ENCODE measurements at places on chromosomes 1 and 21.
A peak's percentile ranks its signal among the peaks of the same experiment; 100 is the strongest.

DNA sequence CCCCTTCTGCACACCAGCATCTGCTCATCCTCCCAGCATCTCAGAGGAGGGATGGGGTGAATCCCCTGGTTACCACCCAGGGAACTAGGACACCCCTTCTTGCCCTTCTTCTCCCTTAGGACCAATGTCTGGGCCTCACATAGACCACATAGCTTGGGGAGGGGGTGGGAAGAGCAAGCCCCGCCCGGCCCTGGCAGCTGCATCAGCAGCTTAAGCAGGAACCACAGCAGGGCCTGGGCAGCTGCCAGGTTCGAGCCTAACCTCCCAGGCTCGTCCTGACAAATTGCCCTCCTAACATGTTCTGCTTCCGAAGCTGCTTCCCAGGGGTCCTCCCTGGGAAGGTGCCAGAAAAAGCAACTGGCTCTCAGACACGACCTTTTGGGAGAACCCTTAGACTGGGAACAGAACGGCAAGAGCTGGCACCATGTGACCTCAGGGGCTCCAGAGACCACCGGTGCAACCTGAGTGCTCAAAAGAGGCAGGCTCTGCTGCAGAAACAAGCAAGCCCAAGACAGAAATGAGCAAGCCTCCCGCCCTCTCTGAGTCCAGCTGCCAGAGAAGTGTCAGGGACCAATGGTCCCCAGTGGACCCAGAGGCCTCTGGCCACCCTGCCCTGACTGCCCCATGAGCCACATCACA, 18.4 kb upstream of the CLSTN1 start:
- no peak for DNase-seq

- DNase-seq = no peak
Observed at GRCh38 chr1:201268604-201269151, 14.6 kb upstream of the PKP1 start.

- DNase-seq = no peak
Observed at GRCh38 chr1:94389298-94389697, 28.9 kb upstream of the ABCD3 start.

DNA sequence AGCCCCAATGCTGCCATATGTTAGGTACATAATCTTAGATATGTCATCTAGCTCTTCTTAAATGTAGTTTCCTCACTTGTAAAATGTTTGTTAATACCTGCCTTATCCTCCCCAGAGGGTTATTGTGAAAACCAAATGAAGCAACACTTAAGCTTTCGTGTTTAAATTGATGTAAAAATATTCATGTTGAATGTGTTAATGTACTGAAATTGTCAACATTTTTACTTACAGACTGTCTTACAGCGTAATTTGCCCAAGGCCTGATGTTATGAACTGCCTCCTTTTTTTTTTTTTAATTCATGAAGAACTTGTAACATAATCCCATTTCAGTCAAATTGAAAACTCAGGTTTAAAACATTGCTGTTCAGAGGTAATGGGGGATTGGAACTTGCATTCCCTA, 25.6 kb upstream of the ENAH start:
- DNase-seq = no peak

DNA sequence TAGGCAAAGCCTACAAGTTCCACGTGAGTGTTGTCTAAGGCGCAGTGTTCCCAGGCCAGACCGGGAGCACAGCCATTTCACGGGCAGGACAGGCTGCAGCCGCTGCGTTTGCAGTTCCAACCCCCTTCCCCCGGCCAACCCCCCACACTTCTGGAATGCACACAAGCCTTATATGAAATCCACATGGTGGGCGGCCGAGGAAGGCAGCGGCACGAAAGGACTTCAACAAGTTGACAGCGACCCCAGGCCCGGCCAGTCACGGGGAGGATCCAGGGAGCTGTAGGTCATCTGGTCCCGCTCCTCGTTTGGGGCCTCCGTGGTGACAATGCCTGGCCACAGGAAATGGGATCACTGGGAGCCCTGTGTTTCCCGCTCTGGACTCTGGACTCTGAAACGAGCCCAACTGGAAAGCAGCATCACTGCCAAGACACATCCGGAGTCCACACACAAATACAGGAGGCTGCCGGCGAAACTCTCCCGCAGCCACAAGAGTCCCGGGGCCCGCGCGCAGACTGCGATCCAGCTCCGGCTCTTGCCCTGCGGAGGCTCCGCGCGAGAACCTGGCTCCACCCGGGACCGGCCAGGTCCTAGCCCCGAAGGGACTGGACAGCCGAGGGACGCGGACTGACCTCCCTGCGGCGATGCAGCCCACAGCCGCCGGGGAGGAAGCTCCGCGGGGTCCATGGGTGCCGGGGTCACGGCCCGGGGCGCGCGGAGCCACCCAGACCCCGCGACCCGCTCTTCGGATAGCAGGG, 794 bp downstream of the NID1 start:
- no peak for DNase-seq

GRCh38 chr21:21163904-21164303, 165.7 kb downstream of the NCAM2 start:
- peak; percentile 5 for DNase-seq

GRCh38 chr1:198575798-198576641, 35.5 kb upstream of the ATP6V1G3 start:
- no peak for DNase-seq

DNA sequence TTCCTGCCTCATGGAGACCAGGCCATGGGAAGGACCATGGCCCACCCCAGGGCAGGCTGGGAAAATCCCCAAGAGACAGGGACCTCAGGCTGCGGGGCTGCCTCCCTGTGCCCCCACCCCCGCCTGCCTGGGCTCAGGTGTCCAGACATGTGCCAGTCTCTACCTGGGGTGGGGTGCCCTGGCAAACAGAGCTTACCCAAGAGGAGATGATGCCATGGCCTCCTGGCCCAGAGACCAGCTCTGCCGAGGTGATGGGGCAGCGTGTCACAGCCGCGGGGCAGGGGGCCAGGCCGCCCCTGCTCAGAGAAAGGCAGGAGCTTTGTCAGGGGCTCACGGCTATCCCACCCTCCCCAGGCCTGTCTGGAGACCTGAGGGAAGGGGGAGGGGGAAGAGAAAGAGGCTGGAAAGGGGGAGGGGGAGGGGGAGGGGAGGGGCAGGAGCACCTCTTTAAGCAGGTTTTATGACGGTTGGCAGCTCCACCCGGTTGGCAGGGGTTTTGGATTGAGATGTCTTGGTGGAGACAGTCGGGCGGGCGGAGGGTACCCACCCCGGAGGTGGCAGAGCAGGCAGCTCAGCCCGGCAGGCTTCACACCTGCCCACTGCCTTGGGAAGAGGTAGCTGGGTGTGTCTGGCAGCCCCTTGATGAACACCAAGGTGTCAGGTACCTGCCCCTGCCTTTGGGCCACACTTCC, 101.5 kb upstream of the IFFO2 start:
- no peak for DNase-seq

DNA sequence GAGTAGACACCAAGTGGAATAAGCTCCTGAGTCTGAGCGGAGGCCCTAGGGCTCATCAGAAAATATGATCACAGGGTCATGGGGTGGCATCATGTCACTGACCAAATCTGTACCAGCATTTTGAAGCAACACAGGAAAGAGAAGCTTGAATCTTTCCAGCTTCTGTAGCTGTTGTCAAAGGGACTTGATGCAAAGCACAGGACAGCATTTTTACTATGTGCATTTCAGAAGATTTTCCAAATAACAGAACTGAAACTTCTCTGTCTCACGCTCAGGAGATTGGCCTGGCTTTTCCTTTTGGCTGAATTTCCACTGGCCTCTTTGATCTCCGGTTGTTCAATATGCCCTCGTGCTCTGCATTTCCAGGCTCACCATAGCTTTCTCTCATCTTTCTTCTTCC, 127.2 kb upstream of the ATP1B1 start:
- no peak for DNase-seq

DNA sequence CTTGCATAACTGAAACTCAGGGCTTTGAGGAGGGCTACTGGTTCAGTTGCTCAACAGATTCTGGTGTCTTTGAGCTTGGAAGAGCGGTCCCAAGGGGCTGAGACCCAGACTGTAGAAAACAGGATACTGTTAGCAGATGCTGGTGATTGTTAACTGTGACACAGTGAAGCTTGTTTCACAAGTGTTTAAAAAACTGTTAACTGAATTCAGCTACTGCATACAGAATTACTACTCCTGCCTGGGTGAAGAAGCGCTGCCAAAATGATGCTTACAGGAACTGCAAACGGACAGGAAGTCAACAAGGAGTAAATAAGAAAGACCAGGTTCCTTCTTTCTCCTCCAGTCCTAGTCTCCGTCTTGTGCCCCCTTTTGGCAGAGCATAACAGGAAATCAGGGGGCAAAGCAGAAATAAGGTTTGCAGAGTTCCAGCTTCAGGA, 195.3 kb upstream of the USP25 start:
- DNase-seq = no peak

GRCh38 chr1:179166663-179167417, 62.6 kb downstream of the ABL2 start:
- DNase-seq = no peak

- no peak for DNase-seq
Observed at GRCh38 chr1:243751506-243751905, 98.5 kb downstream of the AKT3 start.

DNA sequence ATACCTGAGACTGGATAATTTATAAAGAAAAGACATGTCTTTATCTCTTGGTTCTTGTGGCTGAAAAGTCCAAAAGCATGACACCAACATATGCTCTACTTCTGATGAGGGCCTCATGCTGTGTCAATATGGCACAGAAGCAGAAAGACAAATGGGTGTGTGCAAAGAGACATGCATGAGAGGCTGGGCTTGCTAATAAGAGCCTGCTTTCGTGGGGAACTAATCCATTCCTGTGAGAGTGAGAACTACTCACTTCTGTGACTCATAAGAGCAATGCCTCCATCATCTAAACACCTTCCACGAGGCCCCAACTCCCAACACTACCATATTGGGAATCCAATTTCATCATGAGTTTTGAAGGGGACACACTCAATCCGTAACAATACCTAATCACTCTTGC, 340.0 kb upstream of the DUSP10 start:
- DNase-seq = no peak

GRCh38 chr1:91757763-91758460, 128.0 kb downstream of the TGFBR3 start:
- no peak for DNase-seq

- no peak for DNase-seq
Observed at GRCh38 chr1:94636100-94636499, 94.5 kb upstream of the F3 start.

DNA sequence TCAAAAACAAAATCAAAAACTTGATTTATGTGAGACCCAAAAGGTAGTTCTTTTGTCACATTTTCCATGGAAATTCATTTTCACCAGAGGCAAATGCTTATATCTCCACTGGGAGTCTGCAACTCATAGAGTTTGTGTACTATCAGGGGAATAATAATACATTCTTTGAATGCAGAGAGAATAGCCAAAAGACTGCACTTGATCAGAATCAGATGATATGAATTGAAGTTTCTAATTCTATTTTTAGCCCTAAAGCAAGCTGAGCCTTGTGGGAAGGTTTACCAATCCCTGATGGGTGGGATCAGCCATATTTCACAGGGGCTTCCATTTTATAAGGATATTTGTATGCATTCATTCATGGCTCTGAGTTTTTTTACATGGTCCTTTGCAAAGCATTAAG, 49.6 kb downstream of the TSEN15 start:
- DNase-seq = no peak

DNA sequence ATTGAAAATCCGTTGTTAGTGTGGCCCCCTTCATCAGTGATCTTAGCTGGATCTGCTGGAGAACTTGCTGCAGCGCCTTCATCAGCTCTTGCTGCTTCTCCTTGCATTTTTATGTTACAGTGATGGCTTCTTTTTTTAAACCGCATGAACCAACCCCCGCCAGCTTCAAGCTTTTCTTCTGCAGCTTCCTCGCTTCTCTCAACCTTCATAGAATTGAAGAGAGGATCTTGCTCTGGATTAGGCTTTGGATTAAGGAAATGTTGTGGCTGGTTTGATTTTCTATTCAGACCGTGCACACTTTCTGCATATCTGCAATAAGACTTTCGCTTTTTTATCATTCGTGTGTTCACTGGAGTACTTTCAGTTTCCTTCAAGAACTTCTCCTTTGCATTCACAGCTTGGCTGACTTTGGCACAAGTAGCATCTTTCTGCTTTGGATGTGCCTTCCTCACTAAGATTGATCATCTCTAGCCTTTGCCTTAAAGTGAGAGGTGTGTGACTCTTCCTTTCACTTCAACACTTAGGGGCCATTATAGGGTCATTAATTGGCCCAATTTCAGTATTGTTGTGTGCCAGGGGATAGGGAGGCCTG, 13.1 kb downstream of the RNF187 start:
- DNase-seq = no peak

- DNase-seq = no peak
Observed at GRCh38 chr1:68103884-68104554, 53.6 kb upstream of the DIRAS3 start.

- no peak for DNase-seq
Observed at GRCh38 chr1:36326499-36326898, 3.1 kb upstream of the EVA1B start.

GRCh38 chr1:207259391-207259790, 62.1 kb upstream of the CD55 start:
- DNase-seq = no peak

DNA sequence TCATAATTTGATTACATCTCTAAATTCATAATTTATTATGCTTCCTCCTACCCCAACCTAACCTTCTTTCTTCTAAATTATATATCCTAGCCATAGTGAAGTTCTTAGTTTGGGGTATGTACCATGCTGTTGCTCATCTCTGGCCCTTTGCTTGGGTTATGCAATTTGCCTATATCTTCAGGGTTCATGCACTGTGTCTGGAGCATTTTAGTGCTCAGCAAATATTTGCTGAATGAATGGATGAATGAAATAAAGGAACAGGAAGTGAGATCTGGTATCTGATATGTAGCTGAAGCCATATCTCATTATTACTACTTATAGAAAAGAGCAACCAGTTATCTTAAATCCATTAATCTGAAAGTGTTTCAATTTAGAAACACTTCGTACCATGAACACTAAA, 137.6 kb downstream of the GPATCH2 start:
- no peak for DNase-seq

DNA sequence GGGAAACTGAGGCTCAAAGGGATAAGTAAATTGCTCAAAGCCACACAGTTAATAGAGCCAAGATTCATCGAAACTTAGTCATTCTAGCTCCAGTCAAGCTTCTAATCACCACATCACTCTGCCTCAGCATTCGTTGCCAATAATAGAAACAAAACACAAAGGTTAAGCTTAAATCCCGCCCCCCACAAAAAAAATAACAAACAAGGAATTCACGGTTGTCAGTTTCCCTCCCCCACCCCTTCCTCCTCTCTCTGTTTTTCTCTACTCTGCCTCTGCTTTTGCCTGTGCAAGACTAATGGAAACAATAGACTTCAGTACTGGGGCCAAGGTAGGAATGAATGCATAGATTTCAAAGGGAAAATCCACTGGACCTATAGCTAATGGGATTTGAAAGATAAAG, 70.7 kb upstream of the ZNF644 start:
- DNase-seq = no peak

GRCh38 chr21:34548781-34549376, 36.9 kb upstream of the KCNE1 start:
- no peak for DNase-seq
